Fibroblast of skin of right biceps (primary cell): ENCODE measurements at places on chromosomes 13 and 19.

DNA sequence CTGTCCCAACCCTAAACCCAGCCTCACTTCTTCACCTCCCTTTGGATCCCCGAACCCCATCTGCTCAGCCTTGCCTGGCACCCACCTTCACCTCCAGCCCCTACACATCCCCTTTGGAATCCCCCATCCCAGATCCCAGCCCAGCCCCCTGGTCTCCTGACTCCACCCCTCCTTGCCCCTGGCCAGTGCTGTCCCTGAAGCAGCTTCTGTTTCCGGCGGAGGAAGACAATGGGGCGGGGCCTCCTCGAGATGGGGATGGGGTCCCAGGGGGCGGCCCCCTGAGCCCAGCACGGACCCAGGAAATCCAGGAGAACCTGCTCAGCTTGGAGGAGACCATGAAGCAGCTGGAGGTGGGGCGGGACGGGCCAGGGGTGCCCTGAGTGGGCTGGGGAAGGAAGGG, 22.0 kb downstream of the ERFL start:
- no peak for DNase-seq

DNA sequence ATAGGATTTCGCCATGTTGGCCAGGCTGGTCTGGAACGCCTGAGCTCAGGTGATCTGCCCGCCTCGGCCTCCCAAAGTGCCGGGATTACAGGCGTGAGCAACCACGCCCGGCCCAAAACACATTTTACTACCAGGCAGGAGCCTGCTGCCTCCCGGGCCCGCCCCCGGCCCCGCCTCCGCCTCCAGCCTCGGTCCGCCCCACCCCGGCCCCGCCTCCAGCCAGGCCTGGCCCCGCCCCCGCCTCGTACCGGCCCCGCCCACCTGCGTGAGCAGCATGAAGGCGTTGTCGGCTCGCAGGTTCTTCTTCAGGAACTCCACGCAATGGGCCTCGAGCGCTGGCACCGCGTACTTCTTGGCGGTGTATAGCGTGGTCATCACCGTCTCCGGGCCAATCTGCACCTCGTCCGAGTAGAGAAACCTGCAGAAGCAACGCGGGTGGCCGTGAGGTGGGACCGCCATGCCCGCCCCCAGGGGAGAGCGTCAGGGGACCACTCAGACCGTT, 22.7 kb downstream of the BTBD2 start:
- DNase-seq: no peak

GRCh38 chr13:114021464-114022308, 47.8 kb upstream of the C13orf46 start:
- no peak for DNase-seq

- DNase-seq: no peak
Observed at GRCh38 chr19:21580101-21580500, 74.7 kb downstream of the ZNF429 start.

GRCh38 chr19:3987619-3988371, 2.5 kb upstream of the EEF2 start:
- DNase-seq: peak; percentile 77

DNA sequence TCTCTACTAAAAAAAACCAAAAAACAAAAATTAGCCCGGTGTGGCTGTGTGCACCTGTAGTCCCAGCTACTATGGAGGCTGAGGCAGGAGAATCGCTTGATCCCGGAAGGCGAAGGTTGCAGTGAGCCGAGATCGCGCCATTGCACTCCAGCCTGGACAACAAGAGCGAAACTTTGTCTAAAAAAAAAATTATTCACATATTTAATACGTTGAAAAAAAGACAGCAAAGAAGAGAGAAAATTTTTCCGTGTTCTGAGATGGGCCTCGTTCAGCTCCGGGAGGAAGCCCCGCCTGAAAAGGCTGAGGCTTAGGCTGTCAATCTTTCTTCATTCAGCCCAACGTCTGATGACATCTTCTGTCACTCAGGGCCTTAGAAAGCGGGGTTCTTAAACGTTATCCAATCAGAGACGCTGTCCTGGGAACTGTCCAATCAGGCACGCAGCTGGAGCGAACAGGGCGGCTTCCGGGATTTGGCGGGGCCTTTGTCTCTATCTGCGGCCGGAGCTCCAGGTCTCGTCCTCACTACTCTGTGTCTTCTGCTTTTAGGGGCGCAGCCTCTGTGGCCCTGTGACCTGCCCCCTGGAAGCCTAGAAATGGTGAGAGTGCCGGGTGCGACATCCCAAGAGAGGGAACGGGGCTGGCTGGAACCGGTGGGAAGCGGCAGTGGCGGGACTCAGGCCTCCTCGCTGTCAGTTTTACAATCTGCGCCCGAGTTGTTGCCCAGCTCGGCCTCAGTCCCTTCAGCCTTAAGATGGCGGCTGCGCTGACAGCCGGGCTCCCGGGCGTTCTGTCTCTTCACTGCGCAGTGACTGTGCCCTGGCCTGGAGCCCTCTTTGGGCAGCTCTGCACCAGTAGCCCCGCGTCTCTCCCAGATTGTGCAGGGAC, at the start of gene ZNF726:
Gene ZNF726, plus strand, starts transcription at position 485 of the 885 bp plus-strand sequence. Its CDS starts 109 bp downstream, at position 594.
- peak; percentile 96 for DNase-seq

DNA sequence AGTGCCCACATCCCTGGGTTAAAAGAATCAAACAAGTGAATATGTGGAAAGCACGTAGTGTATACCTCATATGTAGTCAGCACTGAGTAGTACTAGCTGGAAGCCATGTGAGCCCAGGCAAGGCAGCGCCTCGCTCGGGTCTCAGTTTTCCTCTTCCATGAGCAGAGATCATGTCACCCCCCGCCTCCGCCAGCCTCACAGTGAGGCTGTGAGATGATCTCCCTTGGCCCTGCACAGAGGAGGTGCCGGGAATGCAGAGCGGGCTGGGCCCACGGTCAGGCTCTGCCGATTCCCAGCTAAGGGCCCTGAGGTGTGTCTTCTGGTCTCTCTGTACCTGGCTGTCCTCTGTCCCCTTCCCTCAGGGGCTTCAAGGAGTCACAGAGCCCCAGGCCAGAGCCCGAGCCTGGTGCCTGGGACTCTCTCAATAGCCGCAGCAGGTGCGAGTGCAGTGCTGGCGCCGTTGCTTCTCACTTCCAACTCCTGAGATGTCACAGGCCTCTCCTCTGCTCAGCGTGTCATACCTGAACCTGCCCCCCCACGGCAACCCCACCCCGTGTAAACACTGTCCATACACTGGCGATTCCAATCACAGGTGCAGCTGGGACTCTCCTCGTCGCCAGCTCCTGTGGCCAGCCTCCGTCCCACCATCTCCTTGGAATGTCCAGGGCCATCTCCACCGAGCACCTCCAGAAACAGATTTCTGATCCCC, 26.9 kb downstream of the DPF1 start:
- no peak for DNase-seq

DNA sequence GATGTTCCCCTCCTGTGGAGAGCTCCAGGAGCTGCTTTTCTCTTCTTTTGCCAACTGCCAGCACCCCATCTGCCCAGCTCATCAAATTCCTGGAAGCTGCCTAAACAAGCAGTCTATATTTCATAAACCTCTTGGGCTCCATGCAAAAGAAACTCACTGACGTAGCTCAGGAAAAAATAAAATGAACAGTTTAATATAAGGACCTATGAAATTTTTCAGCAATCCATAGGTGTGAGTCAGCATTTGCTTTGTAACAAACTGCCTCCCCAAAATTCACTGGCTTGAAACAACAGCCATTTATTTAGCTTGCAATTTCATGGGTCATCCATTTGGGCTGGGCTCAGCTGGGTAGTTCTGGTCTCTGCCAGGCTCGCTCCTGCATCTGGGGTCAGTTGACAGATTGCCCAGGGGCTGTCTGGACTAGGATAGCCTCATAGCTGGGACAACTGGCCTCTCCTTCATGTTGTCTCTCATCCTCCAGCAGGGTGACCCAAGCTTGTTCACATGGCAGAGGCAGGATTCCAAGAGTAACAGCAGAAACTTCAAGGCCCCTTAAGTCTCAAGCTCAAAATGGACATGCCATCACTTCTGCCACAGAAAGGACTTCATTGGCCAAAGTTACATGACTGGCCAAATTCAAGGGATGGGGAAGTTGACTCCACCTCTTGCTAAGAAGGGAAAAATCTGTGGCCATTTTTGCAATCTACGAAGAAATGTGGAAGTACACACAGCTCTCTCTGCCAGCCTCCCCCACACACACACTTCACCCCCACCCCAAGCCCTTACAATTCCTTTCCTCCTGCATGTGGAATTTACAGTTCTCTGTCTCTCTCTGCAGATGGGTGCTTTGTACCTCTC, 7.9 kb upstream of the PVR start:
- peak; percentile 72 for DNase-seq

DNA sequence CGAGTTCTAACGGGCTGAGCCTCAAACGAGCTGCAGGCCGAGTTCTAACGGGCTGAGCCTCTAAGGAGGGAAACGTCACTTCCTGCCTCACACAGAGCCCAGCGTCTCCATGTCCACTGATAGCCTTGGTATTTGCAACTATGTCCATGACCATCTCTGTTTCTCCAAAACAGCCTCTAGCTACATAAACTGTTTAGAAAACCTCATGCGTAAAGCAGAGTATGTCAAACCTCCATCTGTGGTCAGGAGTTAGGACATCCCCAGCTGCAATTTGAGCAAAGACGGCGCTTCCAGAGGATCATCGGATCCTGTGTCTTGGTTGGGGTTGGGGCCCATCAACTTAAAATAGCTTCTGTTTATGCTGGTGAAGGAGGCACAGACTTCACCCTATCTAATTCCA, 20.8 kb downstream of the RASA3 start:
- peak; percentile 66 for DNase-seq

GRCh38 chr13:46578590-46578975, 25.6 kb downstream of the LRCH1 start:
- DNase-seq: no peak
